Retinal pigment epithelial cell (primary cell): ENCODE measurements at places on chromosomes 2 and 18.

DNA sequence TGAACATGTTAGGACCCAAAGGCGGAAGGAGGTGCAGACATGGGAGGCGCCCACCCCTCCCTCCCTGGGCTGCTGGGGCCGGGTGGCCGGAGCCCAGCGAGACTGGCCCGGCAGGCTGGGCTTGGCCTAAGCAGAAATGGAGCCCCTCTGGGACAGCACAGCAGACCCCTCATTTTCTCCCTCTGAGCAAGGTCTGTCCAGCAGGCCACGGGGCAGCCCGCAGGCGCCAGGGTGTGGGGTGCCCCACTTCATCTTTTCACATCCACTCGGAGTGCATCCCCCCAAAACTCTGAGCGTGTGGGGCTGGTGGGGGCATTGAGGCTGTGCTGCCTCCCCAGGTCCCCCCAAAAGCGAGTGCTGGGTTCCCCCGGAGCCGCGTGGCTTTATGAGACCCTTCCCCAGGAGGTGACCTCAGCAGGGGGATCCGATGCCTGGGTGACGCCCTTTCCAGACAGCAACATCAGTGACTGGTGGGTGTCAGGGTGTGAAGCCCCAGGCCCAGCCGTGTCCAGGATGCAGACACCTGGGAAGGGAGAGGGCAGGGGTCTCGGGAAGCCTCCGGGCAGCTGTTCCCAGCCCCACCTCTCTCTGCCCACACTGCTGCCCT lies 36.7 kb upstream of the GPC1 start:
- no peak for DNase-seq

GRCh38 chr2:127059559-127059958 lies 47.4 kb downstream of the BIN1 start:
- DNase-seq = no peak

DNA sequence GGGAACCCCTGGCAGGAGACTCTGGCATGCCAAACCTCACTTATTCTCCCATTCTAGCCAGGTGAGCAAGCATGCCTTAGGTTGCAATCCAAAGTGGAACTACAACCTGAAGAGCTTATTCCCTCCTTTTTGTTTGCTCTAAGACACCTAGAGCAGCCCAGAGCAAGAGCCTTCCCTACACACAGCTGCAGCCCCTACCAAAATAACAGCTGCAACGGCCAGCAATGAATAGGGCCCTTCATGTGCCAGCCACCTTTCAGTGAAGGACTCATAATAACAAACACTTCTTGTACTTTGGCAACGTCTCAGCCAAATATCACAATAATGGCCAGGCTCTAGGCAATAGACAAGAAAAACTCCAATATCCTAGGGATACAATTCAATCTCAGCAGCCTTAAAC lies 178.7 kb downstream of the ALK start:
- no peak for DNase-seq

- DNase-seq = no peak
Observed at GRCh38 chr2:39264733-39265132, 21.0 kb upstream of the CDKL4 start.

GRCh38 chr2:174171686-174172445 lies 76.5 kb downstream of the OLA1 start:
- no peak for DNase-seq

- peak; percentile 40 for DNase-seq
Observed at GRCh38 chr2:142220901-142221300, 90.1 kb upstream of the LRP1B start.

- no peak for DNase-seq
Observed at GRCh38 chr18:48460929-48461583, 51.9 kb upstream of the ZBTB7C start.

DNA sequence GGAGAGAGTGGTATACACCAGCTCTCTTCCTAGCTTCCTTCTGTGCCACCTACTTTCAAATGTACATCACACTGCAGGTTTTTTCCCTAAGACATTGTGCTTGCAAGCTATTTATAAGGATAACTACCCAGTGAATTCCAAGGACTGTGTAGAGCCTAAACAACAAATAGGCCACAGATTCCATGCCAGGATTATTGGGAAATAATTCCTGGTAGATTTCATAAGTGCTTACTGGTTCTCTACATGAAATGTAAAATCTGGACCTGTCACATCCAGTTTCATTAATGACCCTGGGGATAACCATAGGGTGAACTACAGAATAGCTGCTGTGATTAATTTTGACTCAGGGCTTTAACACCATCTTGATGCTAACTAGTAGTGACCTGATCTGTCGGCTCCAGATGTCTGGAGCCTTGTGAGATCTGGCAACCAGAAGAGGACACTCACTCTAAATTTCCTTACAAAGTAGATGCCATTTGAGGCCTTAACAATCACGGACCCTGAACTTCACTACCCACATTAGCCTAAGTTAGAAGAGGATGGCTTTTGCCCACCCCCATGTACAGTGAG lies 34.3 kb upstream of the LGALSL start:
- DNase-seq = no peak

GRCh38 chr2:230134496-230135129 lies 65.9 kb upstream of the SLC16A14 start:
- DNase-seq = no peak

GRCh38 chr2:176583607-176584006 lies 314.4 kb downstream of the MTX2 start:
- no peak for DNase-seq

DNA sequence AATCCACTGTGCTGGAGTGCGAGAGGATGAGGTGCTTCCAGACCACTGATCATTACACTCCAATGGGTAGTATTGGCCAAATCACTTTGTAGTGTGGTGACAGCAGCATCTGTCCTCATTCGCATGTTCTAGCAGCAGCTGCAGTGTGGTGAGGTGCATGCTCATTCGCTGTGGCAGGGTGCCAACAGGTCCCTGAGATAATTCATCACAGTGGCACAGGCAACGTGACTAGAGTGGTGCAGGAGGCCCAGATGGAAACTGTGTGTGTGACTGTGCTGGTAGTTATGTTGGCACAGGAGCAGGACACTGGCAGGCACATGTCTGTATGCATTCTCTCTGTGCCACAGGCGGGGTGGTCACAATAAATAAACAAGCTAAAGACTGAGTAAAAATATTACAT lies 329.5 kb upstream of the SYT4 start:
- DNase-seq = no peak

- DNase-seq = no peak
Observed at GRCh38 chr2:113141451-113141850, 14.1 kb downstream of the IL1RN start.

DNA sequence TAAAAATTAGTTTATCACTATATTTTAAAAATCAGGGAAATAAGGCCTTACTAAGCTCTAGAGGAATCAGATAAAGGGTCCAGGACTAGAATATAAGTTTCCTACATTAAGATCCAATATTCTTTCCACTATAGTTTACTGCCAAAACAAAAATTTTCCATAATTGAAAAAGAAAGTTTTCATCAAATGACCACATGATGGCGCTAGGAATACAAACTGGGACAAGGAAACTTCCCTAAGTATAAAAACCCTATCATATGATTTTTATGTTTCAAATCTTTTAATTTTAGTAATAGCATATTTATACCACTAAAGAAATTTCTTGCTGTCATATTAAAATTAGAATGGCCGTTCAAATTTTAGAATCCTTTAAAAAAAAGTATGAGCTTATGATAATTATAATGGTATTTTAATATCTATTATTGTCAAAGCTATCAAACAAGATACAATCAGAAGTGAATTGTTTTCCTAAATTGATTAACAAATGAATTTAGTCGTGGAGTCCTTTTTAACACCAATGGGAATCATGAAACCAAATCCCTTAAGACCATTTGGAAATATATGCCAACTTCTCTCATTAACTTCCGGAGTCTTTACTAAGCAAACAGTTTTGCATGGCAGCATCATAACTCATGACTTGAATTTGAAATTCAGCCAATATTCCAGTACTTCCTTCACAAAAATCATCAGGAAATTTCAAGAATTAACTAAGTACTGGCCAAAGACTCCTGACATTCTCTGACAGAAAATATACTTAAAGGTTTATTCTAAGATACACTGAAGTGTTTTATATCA lies 70.3 kb downstream of the SCN1A start:
- DNase-seq = peak; percentile 51

DNA sequence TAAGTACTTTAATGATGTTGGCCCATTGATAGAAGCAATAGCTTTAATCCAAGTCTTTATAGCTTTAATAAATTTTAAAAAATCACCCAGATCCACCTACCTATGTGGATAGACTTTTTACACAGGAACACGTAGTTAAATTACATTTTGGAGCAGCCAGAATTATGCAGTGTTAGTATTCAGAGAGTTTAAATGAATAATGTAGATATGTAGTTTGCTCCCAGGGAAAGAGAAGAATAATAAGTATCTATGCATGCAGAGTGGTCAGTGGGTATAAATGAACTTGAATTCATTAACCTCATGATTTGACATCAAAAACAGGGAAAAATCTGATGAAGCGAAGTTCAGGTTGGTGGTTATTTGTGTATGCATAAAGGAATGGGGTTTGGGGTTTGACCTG lies 146.3 kb downstream of the CERS6 start:
- DNase-seq = no peak

DNA sequence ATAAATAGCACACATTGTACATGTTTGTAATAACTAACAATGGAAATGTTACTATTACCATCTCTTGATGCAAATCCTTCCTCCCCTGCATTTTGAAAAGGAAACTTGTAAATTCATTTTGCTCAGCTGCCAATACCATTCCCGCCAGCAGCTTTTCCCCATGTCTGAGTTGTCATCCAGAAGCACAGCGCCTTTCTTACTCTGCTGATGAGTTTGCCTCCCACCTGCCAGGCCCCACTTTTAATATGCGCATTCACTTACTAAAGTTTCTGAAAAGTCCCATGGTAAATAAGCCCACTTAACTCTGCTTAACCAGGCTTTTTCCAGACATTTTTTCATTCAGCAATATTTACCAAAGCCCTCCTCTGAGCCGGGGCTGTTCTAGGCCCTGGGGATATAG lies 3.9 kb downstream of the CHST10 start:
- no peak for DNase-seq

DNA sequence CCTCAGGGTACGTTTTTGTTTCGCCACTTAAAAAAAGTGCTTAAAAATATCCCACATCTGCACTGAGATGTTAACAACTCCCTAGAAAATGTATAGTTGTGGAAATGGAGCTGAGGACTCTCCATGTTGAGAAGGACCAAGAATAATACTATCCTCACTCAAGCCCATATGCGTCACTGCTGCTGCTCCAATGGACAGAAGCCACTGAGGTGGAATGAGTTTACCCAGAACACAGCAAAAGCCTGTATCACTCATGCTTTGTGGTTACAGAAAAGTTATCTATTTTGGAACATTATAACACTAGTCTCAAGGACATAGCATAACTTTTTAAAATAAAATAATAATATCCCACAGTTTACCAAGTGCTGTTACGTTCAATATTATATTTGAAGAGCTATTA lies 31.9 kb downstream of the DSC3 start:
- no peak for DNase-seq

- DNase-seq = no peak
Observed at GRCh38 chr18:50847192-50847591, 27.4 kb upstream of the MRO start.

DNA sequence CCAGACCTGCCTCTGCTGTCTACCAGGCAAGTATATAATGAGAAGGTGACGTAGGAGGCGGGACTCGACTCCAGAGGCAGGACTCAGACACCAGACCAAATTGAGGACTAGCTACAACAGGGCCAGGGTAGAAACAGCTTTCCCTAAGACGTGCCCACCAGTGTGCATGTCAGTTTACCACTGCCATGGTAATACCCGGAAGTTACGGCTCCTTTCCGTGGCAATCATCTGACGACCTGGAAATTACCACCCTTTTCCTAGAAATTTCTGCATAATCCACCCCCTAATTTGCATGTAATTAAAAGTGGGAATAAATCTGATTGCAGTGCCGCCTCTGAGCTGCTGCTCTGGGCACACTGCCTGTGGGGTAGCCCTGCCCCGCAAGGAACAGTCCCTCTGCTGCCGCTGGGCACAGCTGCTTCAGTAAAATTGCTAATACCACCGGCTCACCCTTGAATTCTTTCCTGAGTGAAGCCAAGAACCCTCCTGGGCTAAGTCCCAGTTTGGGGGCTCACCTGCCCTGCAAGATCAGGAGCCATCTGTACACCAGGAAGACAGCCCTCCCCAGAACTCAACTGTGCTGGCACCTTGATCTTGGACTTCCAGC lies 59.1 kb downstream of the ODC1 start:
- DNase-seq = no peak

DNA sequence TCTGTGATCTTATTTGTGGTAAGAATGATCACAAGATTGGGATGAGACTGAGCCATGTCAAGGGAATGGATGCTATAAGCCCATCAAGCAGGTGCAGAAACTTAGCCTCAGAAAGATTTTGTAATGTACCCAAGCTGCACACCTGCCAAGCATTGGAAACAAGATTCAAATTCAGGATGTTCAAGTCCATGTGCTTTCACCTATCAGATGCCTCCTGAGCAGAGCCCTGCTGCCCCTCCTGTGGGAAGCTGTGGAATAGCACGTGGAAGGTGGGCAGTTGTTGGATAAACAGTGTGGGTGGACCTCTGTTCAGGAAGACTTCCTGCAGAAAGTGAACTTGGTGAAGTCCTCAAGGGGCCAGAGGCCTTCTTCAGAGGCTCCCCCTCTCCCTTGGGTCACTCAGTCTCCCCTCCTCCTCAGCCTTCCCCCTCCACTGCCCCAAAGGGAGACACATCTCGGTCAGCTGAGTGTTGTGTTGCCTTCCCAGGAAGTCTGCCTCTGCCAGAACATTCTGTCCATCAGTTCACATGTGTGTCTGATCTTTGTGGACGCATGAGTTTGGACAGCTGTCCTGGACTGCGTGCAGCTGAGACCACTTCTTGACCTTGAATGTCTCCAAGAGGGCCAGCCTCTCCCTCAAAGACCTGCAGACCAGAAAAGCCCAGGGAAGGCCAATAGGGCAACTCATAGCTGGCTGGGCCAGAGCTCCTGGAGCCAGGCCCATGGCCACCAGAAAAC lies 186.1 kb downstream of the INHBB start:
- DNase-seq = no peak

DNA sequence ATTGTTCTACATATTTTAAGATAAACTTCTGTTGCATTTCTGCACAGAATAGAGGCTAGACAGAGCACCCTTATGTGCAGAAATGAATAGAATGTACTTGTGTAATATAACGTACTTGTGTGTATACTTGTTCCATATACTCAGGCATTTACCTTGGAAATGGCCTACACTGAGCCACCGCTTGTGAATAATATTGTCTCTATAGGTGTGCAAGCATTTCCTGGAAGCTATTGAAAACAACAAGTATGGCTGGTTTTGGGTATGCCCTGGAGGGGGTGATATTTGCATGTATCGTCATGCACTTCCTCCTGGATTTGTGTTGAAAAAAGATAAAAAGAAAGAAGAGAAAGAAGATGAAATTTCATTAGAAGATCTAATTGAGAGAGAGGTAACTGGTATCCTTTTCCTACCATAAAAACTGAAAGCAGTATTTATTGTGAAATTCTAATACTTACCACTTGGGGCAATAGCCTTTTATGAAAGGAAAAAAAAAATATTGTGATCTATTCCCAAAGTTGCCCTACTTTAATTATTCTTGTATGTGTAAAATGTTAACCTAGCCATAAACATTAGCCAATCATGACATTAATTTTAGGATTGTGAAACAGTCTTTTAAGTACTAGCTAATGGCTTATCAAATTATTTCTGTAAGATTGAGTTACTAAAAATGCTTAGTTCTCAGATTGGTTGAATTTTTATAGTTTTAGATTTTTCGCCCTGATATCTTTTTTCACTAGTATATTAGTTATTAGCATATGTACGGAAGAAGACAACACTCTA lies 18.0 kb downstream of the ZC3H15 start:
- DNase-seq = no peak
